Smooth muscle cell of trachea (primary cell): ENCODE measurements at places on chromosomes 16 and 17. TPM values are rescaled to one million over a fixed set of nuclear protein-coding genes. Genes with fewer than 3 reads are reported as not detected.

The FA2H gene
- total RNA-seq = not detected in 2 replicates

The DNASE1L2 gene
- 0.15 and 1.5 TPM in 2 replicates for total RNA-seq

The KLHL10 gene
- 0.17 and 0.29 TPM in 2 replicates for total RNA-seq

The SARM1 gene
- total RNA-seq = 6.1 and 9.4 TPM in 2 replicates

The NOD2 gene
- total RNA-seq = under 0.01 and 0.66 TPM in 2 replicates

The HS3ST2 gene
- 0.17 TPM in 1 of 2 replicates, not detected in the other for total RNA-seq

The ZNF747 gene
- 9.9 and 19.4 TPM in 2 replicates for total RNA-seq

The SMPD3 gene
- total RNA-seq = 0.33 TPM in 1 of 2 replicates, not detected in the other

The UMOD gene
- total RNA-seq = not detected in 2 replicates

The ZNF469 gene
- total RNA-seq = 3.1 and 13.4 TPM in 2 replicates

The CCL7 gene
- 1.7 TPM in 1 of 2 replicates, not detected in the other for total RNA-seq

The KRTAP4-5 gene
- not detected in 2 replicates for total RNA-seq

The RBFOX1 gene
- total RNA-seq = not detected in 2 replicates

The KRTAP16-1 gene
- not detected in 2 replicates for total RNA-seq

The EME1 gene
- 0.33 and 10.9 TPM in 2 replicates for total RNA-seq

The GP1BA gene
- not detected in 2 replicates for total RNA-seq

The ST6GALNAC1 gene
- total RNA-seq = not detected in 2 replicates

The ACSM5 gene
- total RNA-seq = 0.17 TPM in 1 of 2 replicates, not detected in the other

The TMEM107 gene
- 23.3 and 33.7 TPM in 2 replicates for total RNA-seq
